ENCODE measurements at places on chromosomes 2 and 18.

DNA sequence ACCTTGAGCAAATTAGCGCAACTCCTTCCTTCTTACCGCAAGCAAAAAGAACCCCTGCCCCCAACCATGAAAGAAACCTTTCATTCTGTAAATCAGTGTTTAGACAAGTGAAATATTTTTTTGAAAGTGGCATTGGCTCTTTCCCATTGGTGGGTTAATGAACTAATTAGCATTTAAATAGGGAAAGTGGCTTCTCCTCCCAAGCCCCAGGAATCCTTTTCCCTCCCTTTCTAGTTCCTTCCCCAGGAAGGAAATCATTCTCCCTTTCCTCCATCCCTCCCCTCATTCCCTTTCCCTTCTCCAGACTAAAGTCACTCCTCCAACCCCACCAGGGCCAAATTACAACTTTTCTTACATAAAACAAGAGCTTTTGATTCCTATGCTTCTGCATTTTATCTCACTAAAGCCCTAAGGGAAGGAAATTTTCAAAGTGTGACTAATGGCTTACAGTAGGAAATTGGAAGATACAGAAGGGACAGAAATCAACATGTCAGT is 22.9 kb upstream of the TYMS start:
- DNase-seq: no peak

- no peak for DNase-seq
Observed at GRCh38 chr2:47094511-47095142, 60.5 kb downstream of the STPG4 start.

GRCh38 chr18:23587220-23587642 is 925 bp upstream of the NPC1 start:
- DNase-seq: no peak

GRCh38 chr2:232395586-232395985 is 11.1 kb upstream of the ALPG start:
- DNase-seq: no peak

DNA sequence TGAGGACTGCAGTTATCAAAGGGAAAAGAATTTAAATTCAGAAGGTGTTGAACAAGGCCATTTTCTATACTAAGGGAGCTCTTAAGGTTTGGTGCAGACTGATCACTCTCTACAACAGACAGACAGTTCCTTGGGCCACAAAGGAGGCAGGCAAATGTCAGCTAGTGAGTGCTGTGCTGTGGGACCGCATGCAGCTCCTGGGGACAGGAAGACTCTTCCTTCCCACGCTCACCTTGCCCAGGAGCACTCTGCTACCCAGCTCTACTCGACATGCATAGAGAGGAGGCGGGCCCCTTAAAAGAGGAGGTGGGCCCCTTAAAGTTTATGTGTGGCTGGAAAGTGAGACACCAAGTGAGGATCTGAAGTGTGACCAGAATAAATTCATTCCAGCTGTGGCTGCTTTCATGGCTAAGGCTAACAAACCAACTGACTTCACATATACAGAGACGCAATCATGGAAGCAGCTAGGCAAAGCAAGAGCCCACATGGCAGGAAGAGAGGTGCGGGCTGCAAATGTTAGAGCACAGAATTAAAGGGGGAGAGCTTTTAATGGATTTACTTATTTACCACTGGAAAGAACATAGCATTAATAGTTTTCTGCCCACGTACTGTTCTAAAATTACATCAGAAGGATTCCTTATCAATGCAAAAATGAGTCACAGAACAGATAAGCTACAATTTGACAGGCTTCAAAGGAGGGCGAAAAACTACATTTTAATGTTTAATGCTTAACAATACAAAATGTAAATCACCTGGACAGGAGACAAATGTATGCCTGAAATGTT is 101.4 kb upstream of the RNU4ATAC start:
- no peak for DNase-seq

Data from T-helper 2 cell treated with Interferon-gamma antibody and Interleukin-4, amounts not matched to agents 5 μg/mL and 100 μg/mL, for 36 hours (primary cell).